CD4-positive, alpha-beta memory T cell (primary cell): ENCODE measurements at places on chromosomes 5 and 9. TPM values are rescaled to one million over a fixed set of nuclear protein-coding genes. Genes with fewer than 3 reads are reported as not detected.
A peak's percentile ranks its signal among the peaks of the same experiment; 100 is the strongest.

GRCh38 chr5:97554977-97555643 is 372.1 kb upstream of the RIOK2 start:
- no peaks in the 10 kb centered on the region for H3K27me3 ChIP-seq
- no peak overlapping the region for H3K27ac ChIP-seq
- H3K36me3 ChIP-seq: no peaks in the 10 kb centered on the region
- DNase-seq: no peak

- H3K36me3 ChIP-seq: no peaks in the 10 kb centered on the region
- H3K4me3 ChIP-seq: no peak overlapping the region
- no peaks in the 10 kb centered on the region for H3K4me1 ChIP-seq
- H3K27ac ChIP-seq: no peak overlapping the region
These were observed 49.9 kb upstream of the GPR151 start for GRCh38 chr5:146565764-146566367.

Gene DOCK8
- total RNA-seq: 315 TPM

- H3K36me3 ChIP-seq: no peaks in the 10 kb centered on the region
- H3K27me3 ChIP-seq: no peaks in the 10 kb centered on the region
- H3K4me3 ChIP-seq: peak overlapping the region; percentile 7
- peak; percentile 78 for DNase-seq
- no peak overlapping the region for H3K27ac ChIP-seq
- peaks cover 90% of the 10 kb centered on the region for H3K4me1 ChIP-seq
These were observed 14.0 kb downstream of the TGFBR1 start for GRCh38 chr9:99118782-99119466.

DNA sequence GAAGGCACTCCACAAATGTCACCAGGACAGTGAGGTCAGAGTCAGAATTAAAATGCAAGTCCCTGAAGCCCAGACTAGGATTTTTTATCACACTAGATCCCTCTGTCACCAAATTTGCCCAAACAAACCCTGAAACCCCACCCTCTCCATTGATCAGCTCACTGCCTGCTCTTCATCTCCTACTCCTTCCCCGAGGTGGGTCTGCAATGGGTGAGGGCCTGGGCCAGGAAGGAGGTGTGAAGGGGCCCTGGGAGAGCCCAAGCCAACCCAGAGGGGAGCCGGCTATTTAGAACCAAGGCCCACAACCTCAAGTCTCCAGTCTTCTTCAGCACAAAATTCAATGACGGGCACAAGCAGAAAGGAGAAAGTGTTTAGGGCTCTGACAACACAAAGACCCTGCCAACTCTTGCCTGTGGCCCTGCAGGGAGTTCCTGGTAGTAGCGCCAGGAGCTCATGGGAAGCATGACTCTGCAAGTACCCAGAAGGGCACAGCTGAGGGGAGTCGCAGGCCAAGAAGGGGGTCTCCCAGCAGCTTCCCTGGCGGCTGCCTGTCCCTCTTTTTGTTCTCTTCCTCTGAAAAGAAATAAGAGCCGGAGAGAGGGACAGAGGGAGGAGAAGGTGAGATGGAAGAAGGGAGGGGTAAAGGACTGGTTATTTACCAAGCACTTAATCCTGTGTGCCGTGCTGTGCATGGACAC is 5.5 kb downstream of the FOXI1 start:
- no peaks in the 10 kb centered on the region for H3K27me3 ChIP-seq
- DNase-seq: no peak
- no peaks in the 10 kb centered on the region for H3K4me1 ChIP-seq
- H3K27ac ChIP-seq: no peak overlapping the region

DNA sequence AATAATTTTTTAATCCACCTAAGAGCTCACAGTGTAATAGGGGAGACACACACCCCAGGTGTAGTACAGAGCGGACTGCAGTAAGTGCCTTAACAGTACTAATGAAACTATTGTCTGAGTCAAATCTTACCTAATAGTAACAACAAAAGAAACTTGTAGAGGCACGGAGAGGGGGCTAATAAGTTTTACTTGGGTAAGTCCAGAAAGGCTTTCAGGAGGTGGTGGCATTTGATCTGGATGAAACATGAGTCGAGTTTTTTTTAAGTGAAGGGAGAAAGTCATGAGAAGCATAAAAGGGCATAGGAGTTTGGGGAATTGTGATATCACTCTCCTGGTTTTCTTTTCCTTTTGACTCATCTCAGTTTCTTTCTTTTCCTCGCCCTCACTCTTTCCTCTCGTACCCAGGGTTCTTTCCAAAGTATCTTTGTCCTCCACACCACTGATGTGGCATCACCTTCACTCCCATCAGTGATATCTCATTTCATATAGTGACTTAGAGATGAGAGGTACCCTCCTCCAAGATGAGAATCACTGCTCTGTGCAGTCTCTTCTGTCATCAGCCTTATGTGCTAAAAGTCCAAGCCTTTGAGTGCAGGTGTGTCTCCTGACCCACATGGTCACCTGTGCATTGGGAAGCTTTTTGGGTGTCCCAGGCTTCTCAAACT is 2.0 kb downstream of the CTNNA1 start:
- H3K36me3 ChIP-seq: no peaks in the 10 kb centered on the region
- peaks cover 13% of the 10 kb centered on the region for H3K4me1 ChIP-seq
- H3K27me3 ChIP-seq: no peaks in the 10 kb centered on the region
- no peak overlapping the region for H3K4me3 ChIP-seq
- DNase-seq: no peak
